ENCODE measurements at places on chromosomes 6 and 20.

GRCh38 chr6:29749308-29749662, 26.1 kb downstream of the HLA-F start:
- DNase-seq: no peak

- no peak for DNase-seq
These were observed 101.0 kb upstream of the DTNBP1 start for GRCh38 chr6:15763837-15764236.

DNA sequence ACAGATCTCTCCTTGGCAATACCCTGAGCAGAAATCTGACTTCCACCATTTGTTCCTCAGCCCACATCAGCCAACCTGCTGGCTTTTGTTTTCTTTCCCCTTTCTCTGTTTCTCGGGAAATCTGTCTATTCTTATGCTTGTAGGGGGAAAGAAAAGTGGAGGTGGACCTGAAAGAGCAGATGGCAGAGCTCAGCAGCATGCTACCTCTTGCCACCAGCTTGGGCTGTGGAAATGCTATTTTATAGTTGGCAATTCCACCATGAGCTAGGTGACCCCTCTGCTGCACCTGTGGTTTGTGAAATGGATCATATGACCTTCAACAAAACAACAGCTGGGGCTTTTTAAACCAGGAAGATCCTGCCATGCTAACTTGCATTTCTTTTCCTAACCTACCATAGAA, 6.8 kb upstream of the SPATS1 start:
- DNase-seq: no peak

DNA sequence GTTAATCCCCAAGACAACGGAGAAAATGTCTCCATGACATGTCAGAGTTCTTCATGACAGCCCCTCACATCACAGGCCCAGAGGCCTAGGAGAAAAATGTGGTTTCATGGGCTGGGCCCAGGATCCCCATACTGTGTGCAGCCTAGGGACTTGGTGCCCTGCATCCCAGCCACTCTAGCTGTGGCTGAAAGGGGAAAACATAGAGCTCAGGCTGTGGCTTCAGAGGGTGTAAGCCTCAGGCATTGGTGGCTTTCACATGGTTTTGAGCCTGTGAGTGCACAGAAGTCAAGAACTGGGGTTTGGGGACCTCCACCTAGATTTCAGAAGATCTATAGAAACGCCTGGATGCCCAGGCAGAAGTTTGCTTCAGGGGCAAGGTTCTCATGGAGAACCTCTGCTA, 122.8 kb downstream of the FHL5 start:
- DNase-seq: no peak

DNA sequence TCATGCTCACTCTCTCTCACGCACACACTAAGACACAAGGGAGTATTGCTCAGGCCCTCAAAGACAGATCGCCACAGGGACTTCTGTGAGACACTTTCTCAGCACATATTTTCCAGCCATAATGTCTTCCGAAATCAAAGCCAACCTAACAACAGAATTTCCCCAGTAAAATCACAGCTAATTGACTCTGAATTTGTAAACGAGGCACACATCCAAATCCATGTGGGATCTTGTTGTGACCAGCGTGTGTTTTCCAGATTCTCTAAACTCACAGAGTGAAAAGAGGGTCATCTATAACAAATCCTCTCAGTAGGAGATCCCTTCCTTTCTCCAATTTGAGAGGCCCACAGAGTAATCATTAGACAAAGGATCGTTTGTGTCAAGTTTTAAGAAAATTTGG, 280.4 kb downstream of the PACRG start:
- DNase-seq: no peak

GRCh38 chr6:138543657-138544056, 44.4 kb upstream of the NHSL1 start:
- DNase-seq: no peak

DNA sequence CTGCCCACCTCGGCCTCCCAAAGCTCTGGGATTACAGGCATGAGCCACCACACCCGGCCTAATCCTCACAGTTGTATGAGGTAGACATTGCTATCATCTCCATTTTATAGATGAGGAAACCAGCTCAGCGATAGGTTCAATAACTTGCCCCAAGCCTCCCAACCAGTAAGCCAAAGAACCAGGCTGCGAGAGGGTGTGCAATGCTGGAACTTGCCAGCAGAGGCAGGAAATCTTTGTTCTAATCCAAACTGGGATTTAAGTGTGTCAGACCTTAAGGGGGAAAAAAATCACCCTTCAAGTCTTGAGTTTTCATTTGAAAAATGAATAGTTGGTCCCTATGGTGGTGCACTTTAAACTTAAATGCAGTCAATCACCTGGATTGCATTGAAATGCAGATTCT, 20.1 kb upstream of the RNGTT start:
- peak; percentile 54 for DNase-seq

- DNase-seq: no peak
These were observed 34.6 kb upstream of the SPACA1 start for GRCh38 chr6:88013015-88013414.

- DNase-seq: no peak
These were observed 8.0 kb upstream of the RTF2 start for GRCh38 chr20:56460459-56460858.

DNA sequence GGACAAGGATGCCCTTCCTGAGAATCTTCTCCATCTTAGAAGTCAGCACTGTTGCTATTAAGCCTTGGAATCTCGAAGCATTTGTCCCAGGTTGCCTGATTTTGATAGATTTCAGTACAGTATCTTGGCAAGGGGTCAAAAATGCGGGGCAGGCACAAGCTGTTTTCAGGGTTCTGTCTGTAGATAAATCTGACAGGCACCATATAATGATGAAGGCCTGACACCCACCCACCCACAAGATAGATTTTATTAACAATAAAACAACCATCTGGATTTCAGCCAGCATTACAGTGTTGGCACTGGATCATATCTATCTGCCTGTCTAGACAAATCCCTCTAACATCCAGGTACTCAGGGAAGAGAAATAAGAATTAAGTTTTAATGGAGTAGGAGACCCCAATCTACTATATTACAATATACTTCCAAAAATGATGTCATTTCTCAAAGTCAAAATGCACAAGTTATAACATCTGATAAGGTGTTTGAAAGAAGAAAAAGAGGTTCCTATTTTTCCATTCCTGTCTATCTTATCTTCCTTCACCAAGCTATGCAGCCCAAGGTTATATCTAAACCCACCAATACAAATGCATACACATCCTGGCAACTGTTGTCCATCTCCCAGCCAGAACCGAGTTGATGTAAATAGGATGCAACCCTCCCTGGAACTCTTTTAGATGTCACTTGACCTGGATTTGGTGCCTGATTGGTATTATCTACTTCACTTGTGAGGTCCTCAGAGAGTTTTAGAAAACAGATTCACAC, 10.7 kb downstream of the NEDD9 start:
- no peak for DNase-seq

- DNase-seq: no peak
These were observed 265.1 kb downstream of the PREX1 start for GRCh38 chr20:48562586-48563116.

DNA sequence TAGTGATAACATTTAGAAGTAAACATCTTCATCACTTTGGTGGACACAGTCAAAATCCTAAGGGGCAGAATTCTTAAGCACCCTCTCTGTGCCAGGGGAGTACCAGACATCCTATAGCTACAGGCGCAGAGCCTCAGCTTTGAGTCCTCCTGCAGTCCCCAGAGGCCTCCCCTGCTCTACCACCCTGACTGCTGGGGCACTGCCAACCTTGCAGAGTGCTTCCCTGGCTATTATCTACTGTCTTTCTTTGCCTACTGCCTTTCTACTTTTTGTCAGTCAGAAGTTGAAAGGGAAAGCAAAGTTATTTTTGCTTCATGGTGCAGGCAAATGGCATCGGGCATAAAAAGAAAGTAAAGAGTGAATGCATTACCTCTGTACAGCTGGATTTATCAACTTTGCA, 80.1 kb downstream of the AIG1 start:
- no peak for DNase-seq

GRCh38 chr20:1177680-1178079, 7.1 kb downstream of the TMEM74B start:
- peak; percentile 56 for DNase-seq

GRCh38 chr20:46226602-46227001, 81.7 kb downstream of the CDH22 start:
- DNase-seq: no peak

- no peak for DNase-seq
These were observed 19.5 kb upstream of the RSPH4A start for GRCh38 chr6:116596815-116597214.

DNA sequence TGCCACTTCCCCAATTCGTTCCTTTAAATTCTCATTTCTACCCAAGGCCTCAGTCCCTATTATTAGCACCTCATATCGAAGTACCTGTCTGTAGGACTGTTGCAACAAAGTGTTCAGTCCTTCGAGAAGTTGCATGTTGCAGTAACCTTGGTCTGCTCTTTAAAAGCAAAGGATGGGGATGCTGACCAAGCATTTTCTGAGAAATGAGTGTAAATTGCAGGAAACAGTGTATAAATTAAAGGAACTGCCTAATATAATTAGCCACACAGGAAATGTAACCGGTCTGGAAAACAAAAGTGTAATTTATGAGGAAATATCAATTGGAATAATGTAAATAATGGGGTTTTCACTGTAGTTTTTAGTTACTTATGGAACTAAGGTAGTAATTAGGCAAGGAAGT, 261.9 kb upstream of the ARID1B start:
- no peak for DNase-seq

DNA sequence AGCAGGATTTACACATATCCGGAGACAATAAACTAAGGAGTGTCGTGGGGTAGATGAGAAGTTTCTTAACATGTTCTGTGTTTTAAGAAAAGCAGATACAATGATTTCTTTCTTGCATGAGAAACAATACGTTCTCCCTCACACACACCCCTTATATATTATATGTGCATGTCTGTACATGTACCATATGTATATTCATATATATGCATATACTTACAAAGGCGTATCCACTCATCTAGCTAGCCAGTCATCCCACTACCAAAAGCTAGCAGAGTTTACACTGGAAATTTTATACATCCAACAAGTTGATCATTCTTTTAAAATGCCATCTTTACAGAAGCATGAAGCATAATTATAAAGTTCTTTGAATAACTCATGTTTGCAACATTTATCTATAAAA, 14.9 kb downstream of the ARG1 start:
- no peak for DNase-seq

- no peak for DNase-seq
These were observed 228.1 kb downstream of the TMEM200A start for GRCh38 chr6:130593948-130594347.

DNA sequence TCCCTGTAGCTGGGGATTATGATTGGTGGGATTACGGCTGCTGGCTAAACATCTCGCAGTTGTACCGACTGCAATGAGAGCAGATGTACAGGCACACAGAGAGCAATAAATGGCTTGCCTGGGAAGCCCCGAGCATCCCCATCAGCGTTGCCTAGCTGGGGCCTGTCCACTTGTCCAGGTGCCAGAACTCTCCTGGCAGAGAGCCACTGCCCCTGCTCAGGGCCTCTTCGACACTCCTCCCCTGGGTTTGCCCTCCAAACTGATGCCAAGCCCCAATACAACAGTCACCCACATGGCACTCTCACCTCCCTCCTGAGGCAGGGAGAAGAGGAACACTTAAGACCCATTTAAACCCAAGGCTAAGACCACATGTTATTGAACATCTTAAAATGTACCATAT, 715.1 kb downstream of the PTPRT start:
- no peak for DNase-seq

GRCh38 chr6:81293896-81294295, 458.6 kb downstream of the TENT5A start:
- no peak for DNase-seq

- peak; percentile 12 for DNase-seq
These were observed 116.1 kb upstream of the NXT1 start for GRCh38 chr20:23234311-23235078.

DNA sequence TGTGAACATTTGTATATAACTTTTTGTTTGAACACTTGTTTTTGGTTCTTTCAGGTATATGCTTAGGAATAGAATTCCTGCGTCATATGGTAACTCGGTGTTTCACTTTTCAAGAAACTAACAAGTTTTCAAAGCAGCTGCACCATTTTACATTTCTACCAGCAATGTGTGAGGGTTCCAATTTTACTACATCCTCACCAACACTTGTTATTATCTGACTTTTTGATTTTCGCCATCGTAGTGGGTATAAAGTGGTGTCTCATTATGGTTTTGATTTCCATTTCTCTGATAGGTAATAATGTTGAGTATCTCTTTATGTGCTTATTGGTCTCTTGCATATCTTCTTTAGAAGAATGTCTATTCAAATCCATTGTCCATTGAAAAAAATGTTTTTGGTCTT, 39.6 kb upstream of the MROH8 start:
- DNase-seq: no peak

DNA sequence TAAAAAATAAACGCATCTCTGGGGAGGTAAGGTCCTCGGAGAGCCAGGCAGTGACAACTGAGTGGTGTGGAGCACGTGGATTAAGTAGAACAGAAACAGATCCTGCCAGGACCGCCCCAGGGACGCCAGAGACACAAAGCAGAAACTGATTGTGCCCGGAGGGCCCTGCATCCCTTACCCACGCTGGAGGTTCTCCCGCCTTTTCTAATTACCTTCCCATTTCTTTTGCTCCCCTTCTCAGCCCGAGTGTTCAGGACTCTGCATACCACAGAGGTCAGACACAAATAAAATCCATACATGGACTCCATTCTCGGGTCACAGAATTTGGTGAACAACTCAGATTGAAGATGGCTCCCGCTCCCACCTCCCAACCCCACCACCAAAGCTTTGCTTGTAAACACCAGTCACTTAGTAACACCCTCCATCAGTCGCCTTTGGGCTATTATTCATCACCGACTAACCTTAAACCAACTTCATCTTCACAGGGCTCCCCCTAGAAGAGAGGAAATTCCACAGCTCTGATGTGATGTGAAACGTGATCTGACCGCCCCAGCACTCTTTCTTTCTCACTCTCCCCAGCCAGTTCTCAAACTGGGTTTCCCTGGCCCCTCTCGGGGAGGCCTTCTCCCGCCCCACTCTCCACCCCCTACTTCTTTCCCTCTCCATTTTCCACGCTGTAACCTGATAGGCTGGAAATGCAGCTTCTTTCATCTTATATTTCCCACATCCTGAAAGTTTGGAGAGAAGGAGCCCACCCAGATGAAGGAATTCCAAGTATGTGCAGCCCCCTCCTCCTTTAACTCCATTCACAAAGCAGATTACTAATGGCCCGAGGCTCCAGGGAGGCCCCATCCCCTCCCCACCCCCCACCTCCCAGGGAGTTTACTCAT, 32.5 kb upstream of the PIM1 start:
- peak; percentile 89 for DNase-seq

- DNase-seq: no peak
These were observed 388.2 kb upstream of the CITED2 start for GRCh38 chr6:139762587-139763031.
